ENCODE measurements at places on chromosomes 13 and 19.

DNA sequence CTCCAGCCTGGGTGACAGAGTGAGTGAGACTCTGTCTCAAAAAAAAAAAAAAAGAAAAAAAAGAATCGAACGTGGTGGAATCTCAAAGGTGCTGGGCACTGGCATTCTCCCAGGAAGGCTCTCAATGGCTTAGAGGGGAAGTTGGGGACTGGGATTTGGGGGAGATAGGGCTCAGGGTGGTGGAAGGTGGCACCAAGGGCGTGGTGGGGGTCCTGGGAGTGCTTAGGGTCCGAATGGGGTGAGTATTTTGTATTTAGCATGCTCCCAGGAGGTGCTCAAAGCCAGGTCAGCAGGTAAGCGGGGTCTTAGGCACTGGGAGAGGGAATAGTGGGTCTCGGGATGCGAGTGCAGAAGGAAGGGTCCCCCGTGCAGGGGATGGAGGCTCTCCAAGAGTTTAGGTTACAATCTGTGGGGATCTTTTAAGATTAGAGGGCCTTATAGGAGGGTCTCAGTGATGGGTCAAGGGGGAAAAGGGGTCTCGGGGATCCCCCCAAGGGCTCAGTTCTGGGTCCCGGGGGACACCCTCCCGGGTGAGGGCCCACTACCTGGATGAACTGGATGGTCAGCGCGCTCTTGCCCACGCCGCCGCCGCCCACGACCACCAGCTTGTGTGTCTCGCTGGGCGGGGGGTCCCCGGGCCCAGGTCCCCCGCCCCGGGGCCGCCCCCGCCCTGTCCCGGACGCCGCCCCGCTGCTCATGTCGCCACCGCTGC lies 386 bp downstream of the RRAS start:
- no peak for DNase-seq

- no peak for DNase-seq
Observed at GRCh38 chr13:85367887-85368286, 431.3 kb downstream of the SLITRK6 start.

- no peak for DNase-seq
Observed at GRCh38 chr13:99132295-99132835, 68.3 kb upstream of the UBAC2 start.

DNA sequence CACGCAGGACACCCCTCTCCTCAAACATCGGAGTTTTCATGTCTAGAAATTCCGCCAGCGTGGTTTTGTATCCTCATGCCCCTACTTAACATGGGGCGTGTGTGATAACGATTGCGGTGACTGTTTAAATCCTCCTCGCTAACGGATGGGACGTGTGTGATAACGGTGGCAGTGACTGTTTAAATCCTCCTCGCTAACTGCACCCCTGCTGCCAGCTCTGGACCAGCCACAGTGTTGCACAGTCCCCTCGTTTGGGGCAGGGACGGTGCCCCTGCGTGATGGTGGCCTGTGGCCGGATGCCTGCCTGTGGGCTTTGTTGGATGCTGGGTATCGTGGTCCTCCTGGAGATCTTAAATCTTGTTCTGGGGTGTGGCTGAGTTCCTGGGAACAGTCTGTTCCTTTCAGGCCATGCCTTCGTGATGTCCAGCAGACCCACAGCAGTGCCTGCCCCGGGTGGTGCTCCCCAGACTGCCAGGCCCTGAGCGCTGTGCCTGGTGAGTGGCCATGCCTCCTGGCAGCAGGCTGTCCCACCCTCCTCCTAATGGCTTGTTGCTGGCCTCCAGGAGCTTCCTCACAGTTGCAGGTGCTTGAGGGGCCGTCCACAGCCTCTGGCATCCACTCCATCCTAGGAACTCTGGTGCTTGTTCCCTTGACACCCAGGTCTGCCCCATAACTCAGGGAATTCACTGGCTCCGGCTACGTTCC lies 122.5 kb upstream of the MCF2L start:
- no peak for DNase-seq

DNA sequence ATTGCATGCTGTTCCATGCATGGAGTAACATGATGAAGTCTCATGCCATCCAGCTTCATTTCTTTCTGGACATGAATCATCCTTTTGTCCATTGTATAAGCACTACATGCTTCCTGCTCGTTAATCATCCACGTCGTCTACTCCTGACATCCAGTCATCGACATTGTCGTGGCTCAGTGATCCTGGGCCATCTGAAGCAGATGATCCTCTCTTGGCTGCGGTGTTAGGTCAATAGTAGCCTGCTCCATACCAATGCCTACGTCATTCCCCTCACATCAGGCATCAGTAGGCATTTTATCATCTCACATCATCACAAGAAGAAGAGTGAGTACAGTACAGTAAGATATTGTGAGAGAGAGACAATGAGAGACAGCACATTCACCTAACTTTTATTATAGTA lies 7.9 kb upstream of the MYO16 start:
- DNase-seq, result no peak

DNA sequence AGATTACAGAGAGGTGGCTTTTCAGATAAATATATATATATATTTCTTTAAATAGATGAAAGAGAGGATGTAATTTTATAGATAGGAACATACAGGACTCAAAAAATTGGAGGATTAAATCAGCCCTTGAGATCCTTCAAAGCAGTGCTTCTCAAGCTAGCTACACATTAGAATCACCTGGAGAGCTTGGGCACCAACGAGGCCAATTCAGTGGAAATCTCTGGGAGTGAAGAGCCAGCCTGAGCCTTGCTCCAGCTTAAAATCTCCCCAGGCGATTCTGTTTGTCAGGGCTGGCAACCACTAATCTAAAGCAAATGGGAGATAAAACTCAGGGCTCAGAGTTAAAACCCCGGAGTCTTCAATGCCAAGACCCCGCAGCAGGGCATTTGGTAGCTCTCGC lies 15.0 kb upstream of the CLN5 start:
- DNase-seq, result no peak

- no peak for DNase-seq
Observed at GRCh38 chr13:95492044-95492801, 60.3 kb upstream of the CLDN10 start.

DNA sequence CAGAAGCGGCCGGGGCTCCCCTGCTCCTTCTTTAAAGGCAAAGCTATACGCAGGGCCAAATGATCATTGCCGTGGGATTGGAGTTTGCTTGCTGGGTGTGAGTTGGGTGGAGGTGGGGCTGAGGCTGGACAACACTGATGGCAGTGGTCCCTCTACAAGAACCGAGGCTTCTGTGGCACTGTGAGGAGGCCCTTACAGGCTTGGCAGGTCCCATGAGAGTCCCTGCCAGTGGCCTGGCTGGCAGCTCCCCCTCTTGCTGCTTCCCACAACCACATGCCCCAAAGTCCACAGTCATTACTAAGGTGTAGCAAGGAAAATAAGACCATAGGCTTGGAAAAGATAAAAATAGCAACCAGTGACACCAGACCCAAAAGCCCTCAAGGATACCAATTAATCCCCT lies 98.4 kb downstream of the ANKRD10 start:
- no peak for DNase-seq

GRCh38 chr13:104246955-104247354 lies 1180.7 kb upstream of the SLC10A2 start:
- DNase-seq, result no peak

All from cerebellar nuclear complex (tissue), 1 donor.